GM23338 (cell line): ENCODE measurements at places on chromosomes 6 and 20. TPM values are rescaled to one million over a fixed set of nuclear protein-coding genes. Genes with fewer than 3 reads are reported as not detected.
A peak's percentile ranks its signal among the peaks of the same experiment; 100 is the strongest.

The ABHD16B gene
- not detected in 2 replicates for total RNA-seq

The ITCH gene
- total RNA-seq = 24.9 and 31.6 TPM in 2 replicates

GRCh38 chr6:109095835-109096084 lies 453 bp downstream of the CEP57L1 start:
- no peak for DNase-seq

DNA sequence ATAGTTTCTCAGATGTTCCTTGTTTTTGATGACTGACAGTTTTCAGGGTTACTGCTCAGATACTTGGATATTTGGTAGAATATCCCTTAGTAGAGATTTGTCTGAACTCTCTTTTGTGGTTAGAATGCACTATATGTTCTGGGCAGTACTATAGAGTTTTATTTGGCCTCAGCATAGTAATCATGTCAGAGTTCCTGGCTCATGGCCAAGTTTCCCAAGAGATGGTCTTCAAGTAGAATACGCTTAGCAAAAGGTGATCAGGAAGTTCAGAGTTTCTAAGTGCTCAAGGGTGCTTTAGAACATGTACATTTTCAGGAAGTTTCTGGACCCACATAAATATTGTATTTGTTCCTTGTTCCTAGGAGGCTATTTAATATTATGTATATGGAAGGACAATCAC lies 1209.7 kb upstream of the GJE1 start:
- DNase-seq = no peak

DNA sequence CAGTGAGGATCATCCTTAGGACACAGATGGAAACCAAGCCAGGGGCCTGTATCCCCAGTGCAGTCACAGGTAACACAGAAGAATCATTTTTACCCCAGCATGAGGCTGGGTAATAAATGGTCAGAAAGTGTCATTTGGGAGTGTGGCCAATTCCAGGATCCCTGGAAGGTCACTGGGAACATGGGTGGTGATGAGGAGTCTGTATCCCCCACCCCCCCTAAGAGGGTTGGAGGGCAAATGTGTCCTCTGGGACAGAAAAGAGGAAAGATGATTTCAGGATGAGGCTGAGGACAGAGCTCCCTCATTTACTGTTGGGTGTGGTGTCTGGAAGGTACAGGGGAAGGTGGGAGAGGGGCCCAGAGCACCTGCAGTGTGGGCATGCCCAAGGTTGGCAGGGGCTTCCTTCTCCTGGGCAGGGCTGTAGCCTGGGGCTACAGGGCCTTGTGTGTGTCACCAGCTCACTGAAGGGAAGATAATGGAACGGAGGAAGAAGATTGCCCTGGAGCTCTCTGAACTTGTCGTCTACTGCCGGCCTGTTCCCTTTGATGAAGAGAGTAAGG lies 34.5 kb downstream of the PLCG1 start:
- no peak for DNase-seq

- DNase-seq = peak; percentile 54
Observed at GRCh38 chr6:159151266-159151855, 17.8 kb upstream of the FNDC1 start.

DNA sequence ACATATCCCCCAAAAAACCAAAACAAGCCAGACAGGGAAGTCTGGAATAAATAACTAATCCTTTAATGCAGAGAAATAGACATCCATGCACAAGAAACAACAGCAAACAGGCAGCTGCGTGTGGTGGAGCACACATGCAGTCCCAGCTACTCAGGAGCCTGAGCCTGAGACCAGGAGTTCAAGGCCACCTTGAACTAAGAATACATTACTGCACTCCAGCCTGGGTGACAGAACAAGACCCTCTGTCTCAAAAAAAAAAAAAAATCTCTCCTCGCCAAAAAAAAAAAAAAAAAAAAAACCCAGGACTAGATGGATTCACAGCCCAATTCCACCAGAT lies 48.2 kb upstream of the SRSF6 start:
- no peak for DNase-seq

DNA sequence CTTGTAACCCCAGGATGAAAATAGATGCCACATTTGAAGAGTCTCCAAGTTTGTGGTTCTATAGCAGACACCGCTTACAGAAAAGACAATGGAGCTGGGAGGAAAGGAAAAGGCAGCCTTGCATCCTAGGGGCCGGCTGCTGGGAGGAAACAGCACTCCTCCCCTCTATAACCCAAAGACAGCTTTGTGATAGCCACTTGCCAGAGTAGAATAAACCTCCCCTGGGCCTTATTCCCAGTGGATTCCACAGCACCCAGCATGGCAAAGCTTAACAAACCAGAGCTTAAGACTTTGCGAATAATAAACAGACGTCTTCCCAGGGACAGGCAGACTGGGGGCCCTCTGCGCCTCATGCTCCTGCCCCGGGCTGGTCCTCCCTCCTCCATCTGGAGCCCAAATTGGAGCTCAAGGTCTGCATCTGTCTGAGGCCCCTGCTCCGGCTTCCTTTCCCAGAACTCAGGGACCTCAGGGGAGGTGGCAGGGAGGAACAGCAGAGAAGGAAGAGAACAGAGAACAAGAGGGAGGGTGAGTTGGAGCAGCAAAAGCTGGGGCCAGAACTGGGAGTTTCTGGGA lies 8.8 kb upstream of the TAF8 start:
- no peak for DNase-seq

- DNase-seq = peak; percentile 39
Observed at GRCh38 chr6:71533939-71534379, 245.3 kb downstream of the OGFRL1 start.

DNA sequence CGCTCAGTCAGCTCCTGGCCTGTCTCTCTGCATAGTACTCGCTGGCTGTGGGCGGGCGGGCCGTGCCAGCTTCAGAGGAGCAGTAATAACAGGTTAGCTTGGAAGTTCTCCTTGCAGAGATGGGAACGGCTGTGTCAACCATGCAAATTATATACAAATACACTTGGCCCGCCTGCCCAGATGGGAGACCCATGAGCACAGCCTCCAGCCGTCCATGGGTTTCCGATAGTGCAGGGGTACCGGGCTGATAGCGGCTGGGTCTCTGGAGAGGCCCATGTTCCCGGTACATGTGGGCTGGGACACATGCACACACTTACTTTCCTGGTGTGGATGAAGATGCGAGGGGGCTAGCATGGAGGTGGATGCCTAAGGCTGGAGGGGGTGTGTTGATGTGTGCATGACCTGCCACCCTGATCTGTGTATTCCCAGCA lies 12.8 kb upstream of the ZNF831 start:
- DNase-seq = no peak

GRCh38 chr6:14200047-14200446 lies 82.5 kb downstream of the CD83 start:
- no peak for DNase-seq

DNA sequence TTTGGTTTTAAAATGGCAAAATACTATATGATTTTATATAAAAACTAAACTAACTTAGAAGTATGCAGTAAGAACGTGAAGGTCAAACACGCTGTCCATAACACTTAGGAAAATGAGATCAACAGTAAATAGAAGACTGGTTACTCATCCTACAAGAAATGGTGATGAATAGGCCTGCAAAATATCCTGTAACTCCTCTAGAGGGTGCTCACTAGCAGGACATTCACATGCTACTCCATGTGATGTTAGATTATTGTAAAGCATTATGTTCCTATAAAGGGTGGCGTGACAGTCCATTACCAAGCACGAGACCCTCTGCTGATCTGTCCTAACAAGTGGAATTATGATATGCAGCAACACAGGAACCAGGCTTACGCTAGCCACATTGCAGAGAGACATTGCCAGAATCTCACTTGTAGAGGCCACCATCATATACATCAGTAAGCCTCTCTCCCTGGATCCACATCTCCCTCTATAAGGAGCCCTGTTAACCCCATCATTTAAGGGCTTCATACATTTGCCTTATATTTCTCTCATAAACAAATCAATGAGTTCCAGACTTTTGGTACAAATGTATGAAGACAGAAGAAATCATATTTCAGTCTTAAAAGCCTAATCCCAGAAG lies 18.0 kb upstream of the DEFB129 start:
- peak; percentile 60 for DNase-seq
